ENCODE measurements at places on chromosomes 16 and 17.

- DNase-seq = no peak
These were observed 145.6 kb upstream of the RCVRN start for GRCh38 chr17:10050597-10051101.

GRCh38 chr16:81616321-81617020 lies 162.6 kb upstream of the PLCG2 start:
- peak; percentile 98 for DNase-seq

GRCh38 chr17:16381496-16381820 lies 567 bp downstream of the UBB start:
- DNase-seq = no peak

- no peak for DNase-seq
These were observed 852 bp downstream of the MARVELD3 start for GRCh38 chr16:71626858-71627213.

DNA sequence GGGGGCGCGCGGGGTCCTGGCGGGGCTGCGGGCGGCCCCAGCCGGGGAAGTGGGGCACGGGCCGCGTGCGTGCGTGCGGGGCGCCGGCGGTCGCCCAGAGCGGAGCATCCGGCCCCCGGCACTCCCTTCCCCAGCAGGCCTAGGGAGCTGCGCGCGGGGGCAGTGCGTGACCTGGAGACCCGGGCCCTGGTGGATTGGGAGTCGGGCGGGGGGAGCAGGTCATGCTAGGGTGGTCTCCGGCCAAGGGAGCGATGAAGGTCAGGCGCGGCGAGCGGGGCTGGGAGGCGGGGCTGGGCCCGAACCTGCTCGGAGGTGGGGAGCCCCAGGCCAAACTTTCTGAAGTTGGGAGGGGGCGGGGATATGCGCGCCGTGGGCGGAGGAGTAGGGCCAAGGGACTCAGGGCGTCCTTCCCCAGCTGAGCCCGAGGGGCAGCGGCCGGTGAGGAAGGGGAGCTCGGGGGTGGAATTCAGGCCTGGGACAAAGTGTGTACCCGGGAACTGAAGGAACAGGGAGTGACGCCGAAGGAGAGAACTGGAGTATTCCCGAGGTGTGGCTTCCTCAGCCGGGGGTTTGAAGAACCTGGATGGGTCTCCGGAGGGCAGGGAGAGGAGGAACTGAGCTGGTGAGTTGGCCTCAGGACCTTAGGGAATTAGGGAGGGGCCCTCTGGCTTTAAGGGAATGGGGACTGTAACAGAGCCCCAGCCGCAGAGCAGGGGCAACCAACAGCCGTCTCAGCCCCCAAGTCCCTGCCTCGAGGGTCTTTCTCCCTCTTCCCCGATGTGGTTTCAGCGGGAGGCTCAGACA lies 589 bp downstream of the XYLT2 start:
- DNase-seq = no peak

DNA sequence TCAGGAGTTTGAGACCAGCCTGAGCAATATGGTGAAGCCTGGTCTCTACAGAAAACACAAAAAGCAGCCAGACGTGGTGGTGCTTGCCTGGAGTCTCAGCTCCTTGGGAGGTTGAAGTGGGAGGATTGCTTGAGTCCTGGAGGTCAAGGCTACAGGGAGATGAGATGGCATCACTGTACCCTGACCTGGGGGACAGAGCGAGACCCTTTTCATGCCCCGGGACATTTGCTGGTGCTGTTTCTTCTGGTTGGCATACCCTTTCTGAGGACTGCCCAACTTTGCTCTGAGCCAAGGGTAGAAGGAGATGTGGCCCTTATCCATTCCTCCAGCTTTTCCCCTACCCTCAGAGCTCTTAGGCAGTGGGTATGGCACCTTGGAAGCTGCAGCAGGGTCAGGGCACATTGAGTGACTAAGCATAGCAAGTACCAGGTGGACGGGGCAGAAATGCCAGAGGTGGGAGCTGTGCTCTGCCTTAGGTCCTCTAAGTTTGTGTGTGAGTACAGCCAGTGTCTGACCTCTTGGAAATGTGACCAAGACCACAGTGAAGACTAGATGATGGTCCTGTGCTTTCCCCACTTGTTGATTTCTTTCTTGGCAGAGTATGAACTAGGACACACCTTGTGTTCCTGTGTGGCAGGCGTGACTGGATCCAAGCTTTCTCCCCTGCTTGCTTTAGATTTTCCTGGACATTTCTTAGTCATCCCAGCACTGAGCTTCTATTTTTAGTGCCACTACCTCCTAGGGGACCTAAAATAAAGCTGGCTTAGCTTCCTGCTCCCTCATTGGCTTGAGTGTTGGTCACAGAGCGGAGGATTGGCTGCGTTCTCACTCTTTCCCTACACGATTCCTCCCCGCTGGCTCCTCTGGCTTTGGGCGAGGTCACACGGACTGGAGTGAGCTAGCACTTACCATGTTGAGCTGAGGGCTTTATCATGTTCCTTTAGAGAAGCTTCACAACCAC lies 9.9 kb upstream of the EDC4 start:
- no peak for DNase-seq

DNA sequence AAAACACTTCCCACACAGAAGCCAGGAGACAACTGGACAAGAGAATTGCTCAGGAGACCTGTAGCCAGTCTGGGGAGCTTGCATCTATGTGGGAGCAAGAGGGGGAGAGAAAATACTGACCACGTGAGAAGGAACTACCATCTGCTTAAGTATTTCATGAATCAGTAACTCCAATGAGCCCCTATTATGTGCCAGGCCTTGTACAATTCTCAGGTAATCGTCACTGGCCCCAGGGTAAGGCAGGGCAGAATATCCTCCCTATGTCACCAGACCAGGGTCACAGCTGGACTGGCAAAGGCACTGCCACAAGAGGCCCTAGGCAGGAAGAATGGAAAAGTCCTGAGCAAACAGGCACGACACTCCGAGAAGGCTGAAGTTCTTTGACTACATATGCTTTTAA lies 25.9 kb downstream of the USP7 start:
- no peak for DNase-seq
